ENCODE measurements at places on chromosomes 16 and 17. TPM values are rescaled to one million over a fixed set of nuclear protein-coding genes. Genes with fewer than 3 reads are reported as not detected.

KRT40 gene
- total RNA-seq: not detected

ZNF75A gene
- total RNA-seq: 14.7 TPM

SPATA32 gene
- total RNA-seq: not detected

CA5A gene
- total RNA-seq: not detected

CES1 gene
- not detected for total RNA-seq

MAP2K4 gene
- 25.9 TPM for total RNA-seq

C16orf95 gene
- 14.1 TPM for total RNA-seq

- DNase-seq: no peak
- no peak overlapping the region for H3K27ac ChIP-seq
- peaks cover 2% of the 10 kb centered on the region for H3K27me3 ChIP-seq
- peaks cover 8% of the 10 kb centered on the region for H3K4me1 ChIP-seq
- peaks cover 18% of the 10 kb centered on the region for H3K36me3 ChIP-seq
- no peak overlapping the region for H3K4me3 ChIP-seq
Observed at GRCh38 chr17:19800571-19800970, 52.5 kb upstream of the ALDH3A1 start.

- peaks cover 4% of the 10 kb centered on the region for H3K36me3 ChIP-seq
- no peak overlapping the region for H3K4me3 ChIP-seq
- peaks cover 27% of the 10 kb centered on the region for H3K4me1 ChIP-seq
Observed at GRCh38 chr16:87848676-87849345, 20.5 kb downstream of the SLC7A5 start.

DNA sequence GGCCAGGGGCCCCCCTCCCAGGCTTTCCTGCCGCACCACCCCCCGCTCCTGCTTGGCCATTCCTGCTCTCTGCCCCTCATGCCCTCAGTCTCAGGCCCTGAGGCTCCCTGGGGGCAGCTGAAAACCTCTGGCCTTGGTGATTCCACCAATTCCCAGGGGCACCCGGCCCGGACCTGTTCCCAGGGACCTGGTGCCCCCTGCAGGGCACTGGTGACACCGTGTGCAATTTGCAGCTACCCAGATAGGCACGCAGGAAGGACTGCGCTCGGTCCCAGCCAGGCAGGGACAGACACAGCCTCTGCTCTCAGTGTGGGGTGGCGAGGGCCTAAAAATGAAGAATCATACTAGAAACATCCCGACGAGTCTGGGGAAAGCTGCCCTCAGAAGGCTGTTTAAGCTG, 13.4 kb downstream of the WFDC1 start:
- H3K27me3 ChIP-seq: peaks cover 33% of the 10 kb centered on the region
- peak; percentile 25 for DNase-seq
- peaks cover 11% of the 10 kb centered on the region for H3K4me1 ChIP-seq
- no peaks in the 10 kb centered on the region for H3K36me3 ChIP-seq
- H3K4me3 ChIP-seq: no peak overlapping the region

- no peaks in the 10 kb centered on the region for H3K4me1 ChIP-seq
- no peak for DNase-seq
- no peaks in the 10 kb centered on the region for H3K36me3 ChIP-seq
- H3K27ac ChIP-seq: no peak overlapping the region
Observed at GRCh38 chr16:13325396-13325795, 424.0 kb downstream of the SHISA9 start.

- no peak for DNase-seq
- no peaks in the 10 kb centered on the region for H3K4me1 ChIP-seq
- H3K27me3 ChIP-seq: no peaks in the 10 kb centered on the region
- H3K4me3 ChIP-seq: no peak overlapping the region
Observed at GRCh38 chr16:78704416-78704815, 605.0 kb downstream of the WWOX start.
